T-helper 9 cell (primary cell): ENCODE measurements at places on chromosomes 4 and X.

GRCh38 chr4:170476351-170476750 lies 386.6 kb upstream of the AADAT start:
- DNase-seq = no peak

GRCh38 chr4:14864365-14865030 lies 137.8 kb upstream of the CPEB2 start:
- DNase-seq = no peak

- DNase-seq = no peak
These were observed 90.7 kb downstream of the WFS1 start for GRCh38 chr4:6360385-6360784.

- no peak for DNase-seq
These were observed 118.0 kb upstream of the EDNRA start for GRCh38 chr4:147362938-147363337.

DNA sequence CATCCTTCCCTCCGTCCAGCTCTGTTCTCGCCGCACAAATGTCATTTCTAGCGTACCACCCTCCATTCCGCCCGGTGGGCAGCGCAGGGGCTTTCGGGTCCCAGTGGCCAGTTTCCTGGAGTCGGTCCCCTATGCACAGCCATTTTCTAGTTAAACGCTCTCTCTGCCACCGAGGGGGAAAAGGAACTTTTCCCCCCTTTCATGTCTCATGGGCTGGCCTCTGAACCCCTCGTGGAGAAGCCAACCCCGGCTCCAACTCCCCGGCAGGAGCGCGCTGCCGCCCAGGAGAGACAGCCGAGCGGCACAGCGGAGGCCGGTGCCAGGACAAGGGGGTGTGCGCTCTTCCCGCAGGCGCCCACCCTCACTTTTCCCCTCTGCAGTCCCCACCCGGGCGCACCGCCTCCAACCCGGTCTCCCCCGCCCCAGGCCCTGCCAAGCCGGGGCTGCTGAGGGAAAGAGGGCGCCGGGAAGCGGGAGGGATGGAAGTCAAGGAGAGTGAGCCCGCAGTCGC lies 662 bp downstream of the APBB2 start:
- DNase-seq = no peak

GRCh38 chrX:37781081-37781480 lies 1.2 kb downstream of the CYBB start:
- no peak for DNase-seq

DNA sequence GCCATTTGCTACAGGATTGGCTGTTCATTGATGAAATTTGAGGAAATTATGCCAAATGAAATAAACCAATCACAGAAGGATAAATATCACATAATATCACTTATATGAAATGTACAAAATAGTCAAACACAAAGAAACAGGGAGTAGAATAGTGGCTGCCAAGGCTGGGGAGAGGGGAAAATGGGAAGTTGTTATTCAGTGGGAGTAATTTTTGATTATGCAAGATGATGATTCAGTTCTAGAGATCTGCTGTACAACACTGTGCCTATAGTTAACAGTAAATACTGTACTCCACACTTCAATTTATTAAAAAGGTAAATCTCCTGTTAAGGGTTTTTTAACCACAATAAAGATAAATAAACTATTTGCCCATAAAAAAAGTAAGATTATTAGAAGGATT lies 101.1 kb downstream of the TMA16 start:
- no peak for DNase-seq

GRCh38 chr4:142372530-142373260 lies 473.4 kb downstream of the INPP4B start:
- DNase-seq = no peak

GRCh38 chr4:63901304-63901703 lies 507.9 kb downstream of the TECRL start:
- no peak for DNase-seq

- no peak for DNase-seq
These were observed 1454.3 kb downstream of the FSTL5 start for GRCh38 chr4:160709546-160709945.

DNA sequence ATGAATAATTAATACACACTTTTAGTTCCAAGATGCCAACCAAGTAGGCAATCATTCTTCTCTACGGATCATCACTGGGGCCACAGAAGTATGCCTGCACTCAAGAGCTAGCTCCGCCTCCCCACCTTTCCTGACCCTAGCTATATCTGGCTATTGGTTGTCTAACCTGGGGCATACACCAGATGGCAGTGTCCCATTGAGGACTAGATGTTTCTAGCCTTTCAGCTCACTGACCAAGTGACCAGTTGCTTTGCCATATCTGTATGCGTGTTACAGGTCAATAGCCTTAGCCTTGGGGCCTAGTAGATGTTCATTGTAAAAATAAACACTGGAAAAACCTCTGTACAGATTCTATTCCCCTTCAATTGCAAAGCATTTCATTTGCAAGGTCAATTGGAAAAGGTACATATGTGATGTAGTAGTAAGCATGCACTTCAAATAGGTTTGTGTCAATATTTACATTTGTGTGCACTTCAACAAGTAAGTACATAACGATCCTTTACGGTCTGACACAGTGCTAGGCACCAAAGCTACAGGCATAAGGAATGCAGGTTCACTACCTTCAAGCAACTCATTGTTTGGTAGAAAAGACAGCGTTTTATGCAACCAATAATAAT lies 521.7 kb downstream of the PPARGC1A start:
- no peak for DNase-seq

GRCh38 chrX:637660-638481 lies 7.3 kb downstream of the SHOX start:
- DNase-seq = no peak

DNA sequence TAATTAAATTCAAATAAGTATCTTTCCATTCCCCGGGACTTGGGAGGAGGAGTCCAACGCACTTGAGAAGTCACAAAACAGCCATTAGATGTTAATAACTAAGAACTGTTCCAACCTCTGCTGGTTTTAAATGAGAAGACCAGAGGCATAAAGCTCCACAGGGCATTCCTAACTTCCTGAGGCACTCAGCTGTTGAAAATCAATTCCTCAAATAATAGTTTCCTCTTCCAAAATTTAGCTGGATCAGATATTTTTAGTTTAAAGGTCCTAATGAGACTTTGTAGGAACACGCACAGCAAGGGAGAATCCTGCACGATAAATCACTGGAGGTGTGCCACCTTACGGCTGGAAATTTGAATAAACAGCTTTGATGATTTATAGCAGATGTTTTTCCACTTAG lies 504.3 kb upstream of the ZFP42 start:
- no peak for DNase-seq

DNA sequence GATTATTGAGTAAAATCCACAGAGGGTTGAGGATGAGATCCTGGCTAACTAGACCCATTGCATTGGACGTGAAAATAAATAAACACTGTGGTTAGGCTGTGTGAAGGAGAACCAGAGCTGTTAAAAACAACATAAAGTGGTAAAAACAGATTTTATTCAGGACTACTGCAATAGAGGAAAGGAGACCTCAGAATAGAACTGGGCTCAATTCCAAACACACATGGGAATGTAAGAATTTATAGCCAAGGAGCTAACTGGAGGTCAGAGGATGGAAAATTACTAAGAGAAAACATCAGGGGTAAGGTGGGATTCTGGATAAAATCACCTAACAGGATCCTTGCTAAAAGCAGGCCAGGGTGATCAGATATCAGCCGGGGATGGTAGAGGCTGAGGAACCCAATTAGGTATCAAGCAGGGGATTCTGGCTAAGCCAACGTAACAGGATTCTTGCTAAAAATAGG lies 112.4 kb downstream of the RNF150 start:
- no peak for DNase-seq

DNA sequence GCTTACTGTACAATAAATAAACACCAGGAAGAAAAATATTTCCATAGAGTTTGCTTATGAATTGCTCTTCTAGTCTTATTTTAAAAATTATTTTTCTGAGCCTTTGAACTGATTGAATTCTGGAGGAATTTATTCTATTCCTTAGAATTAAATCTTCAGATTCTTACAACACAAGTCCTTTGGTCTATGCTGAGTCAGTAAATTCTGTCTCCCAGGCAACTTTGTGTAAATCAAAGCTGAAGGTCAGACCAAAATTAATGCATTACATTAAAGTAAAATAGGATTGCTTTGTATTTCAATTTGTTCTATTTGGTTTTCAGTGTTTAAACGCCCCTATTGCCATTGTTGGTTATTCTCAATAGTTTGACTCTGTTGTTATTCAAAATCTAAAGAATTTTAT lies 26.8 kb upstream of the STPG2 start:
- no peak for DNase-seq
